Fibroblast of skin of right biceps (primary cell): ENCODE measurements at places on chromosomes 12 and 14.

- no peak for DNase-seq
Observed at GRCh38 chr14:104496095-104496494, 83.5 kb upstream of the C14orf180 start.

- DNase-seq: no peak
Observed at GRCh38 chr12:65505386-65506121, 227.1 kb downstream of the MSRB3 start.

DNA sequence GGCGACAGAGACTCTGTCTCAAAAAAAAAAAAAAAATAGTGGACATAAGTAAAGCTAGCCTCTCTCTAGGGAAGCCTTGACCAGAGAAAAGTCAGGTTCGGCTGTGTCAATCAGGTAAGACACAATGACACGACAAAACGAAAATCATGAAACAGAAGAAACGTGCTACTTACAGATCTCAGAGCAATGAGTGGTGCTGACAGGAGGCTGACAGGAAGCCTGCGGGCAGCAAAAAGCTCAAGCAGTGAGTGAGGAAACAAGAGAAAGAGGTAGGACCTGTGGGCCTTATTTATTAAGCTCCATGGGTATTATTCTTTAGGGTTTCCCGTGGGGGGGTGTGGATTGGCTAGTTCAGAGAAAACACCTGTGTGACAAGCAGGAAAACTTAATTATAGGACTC, 363.1 kb downstream of the KCNH5 start:
- DNase-seq: no peak

DNA sequence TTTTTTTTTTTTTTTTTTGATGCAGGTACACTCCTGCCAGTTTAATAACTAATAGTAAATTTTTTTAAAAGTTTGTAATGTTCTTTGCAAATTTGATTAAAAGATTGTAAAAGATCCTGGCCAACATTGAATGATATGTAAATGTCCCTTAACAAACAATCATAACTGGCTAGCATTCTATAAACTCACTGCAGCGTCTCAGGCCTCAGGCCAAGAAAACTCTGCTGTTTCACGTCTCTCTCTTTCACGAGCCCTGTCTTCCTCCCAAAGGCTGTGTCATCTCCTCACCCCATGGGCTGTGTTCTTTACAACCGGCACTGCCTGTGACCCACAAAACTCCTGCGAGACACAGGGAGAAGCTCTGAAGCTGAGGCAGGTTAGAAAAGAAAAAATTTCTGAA, 103.3 kb downstream of the NUAK1 start:
- no peak for DNase-seq

DNA sequence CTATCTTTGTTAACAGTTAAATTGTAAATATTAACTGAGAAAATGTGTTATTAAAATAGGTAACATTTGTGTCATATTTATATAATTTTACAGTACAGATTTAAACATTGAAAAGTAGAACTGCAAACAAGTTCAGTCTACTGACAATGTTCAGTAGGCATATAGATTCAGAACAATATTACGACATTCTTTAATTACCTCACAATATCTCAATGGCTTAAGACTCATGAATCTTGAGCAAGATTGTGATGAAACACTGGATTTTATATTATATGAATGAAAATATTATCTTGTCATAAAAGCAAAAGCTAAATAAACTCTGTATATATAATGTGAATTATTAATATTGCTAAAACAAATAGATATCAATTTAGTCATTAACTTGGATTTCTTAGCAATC, 194.9 kb downstream of the ADAMTS20 start:
- DNase-seq: no peak

- DNase-seq: no peak
Observed at GRCh38 chr14:61227884-61228591, 53.1 kb downstream of the TMEM30B start.

- peak; percentile 3 for DNase-seq
Observed at GRCh38 chr14:63759456-63759855, 31.6 kb upstream of the SGPP1 start.

- DNase-seq: no peak
Observed at GRCh38 chr14:87901652-87902051, 91.3 kb downstream of the GALC start.

DNA sequence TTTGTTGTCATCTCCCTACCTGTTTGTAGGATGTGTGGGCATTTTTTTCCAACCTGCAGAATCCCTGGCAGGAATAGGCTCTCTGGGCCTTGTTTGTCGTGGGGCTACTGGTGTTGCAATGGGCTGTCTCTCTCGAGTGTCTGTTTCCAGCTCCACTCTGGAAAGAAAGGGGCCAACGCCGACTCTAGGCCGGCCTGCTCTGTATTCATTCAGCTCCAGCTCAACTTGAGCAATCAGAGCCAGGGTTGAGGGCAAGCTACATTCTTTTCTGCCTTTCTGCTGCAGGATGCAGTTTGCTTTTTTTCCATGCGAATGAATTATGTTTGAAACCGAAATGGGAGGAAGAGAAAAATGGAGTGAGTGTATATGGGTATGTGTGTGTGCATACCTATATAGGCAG, 2.3 kb downstream of the JDP2 start:
- peak; percentile 39 for DNase-seq

- peak; percentile 70 for DNase-seq
Observed at GRCh38 chr12:108821407-108822397, 35.7 kb downstream of the SSH1 start.

- peak; percentile 61 for DNase-seq
Observed at GRCh38 chr14:62691647-62692489, 353.4 kb downstream of the KCNH5 start.

DNA sequence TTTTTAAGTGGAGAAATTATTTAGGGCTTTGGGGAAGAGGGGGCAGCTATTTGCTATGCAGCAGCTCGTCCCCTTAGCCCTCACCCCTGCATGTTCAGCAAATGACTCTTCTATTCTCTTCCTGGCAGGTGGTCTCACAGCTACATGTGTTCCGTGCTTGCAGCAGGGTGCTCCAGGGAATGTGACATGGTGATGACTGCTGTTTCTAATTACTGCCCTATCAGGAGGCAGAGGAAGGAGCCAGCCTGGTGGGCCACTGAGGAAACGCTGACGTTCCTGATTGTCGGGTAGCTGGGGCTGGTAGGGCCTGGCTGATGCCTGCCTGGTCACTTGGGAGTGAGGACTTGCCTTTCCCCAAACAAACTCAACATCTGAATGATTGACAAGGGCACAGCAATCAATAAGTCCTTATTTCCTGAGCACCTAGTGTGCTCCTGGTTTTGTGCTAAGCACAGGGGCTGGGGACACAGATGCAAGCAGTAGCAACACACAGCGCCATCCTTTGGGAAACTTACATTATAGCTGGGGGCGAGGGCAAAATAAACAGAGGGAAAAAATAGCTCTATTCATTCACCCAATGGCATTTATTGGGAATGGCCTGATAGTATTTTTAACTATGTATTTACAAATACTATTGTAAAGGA, 377.8 kb downstream of the FUT8 start:
- peak; percentile 40 for DNase-seq

GRCh38 chr14:78519863-78520262, 349.7 kb downstream of the NRXN3 start:
- DNase-seq: peak; percentile 22

DNA sequence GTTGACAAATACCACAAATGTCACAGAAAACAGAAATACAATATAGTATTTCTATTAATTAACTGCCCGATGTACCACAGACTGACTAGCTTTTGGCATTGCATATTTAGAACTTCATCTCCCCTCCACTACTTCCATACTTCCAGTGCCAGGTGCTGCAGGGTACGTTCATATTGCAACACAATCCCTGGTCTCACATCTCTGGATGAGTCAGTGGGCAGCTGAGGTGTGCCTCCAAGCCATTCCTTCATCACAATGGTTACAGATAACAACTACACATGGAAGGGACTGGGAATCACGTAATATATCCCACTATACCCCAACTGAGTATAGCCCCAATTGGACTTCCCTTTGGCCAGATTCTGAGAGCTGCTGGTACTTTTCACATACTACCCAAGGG, 31.1 kb downstream of the CCDC198 start:
- no peak for DNase-seq
